ENCODE measurements at places on chromosomes 13 and 19.

DNA sequence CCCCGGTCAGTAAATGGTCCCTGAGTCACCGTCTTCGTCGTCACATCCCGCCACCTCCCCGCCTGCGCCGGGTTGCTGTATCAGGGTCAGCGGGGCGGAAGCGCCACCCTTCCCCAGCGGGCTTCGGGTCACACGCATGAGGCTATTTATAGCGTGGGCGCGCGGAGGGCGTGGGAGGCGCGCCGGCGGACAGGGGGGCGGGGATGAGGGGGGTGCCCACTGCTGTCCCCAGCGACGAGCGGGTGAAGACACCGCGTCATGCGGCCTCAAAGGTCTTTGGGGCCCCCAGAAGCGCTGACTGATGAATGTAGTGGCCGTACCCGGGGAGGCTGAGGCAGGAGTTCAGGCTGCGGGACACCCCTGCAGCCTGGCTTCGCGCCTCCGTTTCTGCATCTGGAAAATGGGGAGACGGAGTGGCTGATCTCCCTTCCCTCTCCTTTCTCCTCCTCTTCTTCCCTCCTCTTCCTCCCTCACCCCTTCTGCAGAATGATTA lies 7.9 kb downstream of the UNC13A start:
- no peak for DNase-seq

DNA sequence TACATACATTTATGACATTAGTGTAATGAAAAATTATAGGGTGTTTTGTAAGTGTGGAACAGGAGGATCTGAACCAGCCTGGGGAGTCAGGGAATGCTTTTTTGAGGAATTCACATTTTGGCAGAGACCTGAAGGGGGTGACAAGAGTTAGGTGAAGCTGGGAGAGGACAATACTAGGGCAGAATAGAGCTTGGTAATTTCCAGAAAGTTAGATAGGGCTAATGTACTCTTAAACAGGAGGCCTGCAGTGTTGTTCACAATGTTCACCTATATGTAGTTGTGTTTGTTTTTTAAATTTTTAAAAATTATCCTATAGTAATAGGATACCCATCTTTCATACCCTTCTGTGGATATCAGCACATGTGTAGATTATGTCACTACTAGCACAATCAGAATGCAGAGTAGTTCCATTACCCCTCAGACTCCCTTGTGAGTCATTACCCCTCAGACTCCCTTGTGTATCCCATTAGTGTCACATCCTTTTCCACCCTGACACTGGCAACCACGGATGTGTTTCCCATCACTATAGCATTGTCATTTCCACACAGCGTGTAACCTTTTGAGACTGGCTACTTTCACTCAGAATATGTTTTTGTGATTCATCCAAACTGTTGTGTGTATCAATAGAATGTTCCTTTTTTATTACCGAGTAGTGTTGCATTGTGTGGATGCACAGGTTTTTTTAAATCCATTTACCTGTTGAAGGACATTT lies 43.1 kb downstream of the PCCA start:
- DNase-seq: no peak

DNA sequence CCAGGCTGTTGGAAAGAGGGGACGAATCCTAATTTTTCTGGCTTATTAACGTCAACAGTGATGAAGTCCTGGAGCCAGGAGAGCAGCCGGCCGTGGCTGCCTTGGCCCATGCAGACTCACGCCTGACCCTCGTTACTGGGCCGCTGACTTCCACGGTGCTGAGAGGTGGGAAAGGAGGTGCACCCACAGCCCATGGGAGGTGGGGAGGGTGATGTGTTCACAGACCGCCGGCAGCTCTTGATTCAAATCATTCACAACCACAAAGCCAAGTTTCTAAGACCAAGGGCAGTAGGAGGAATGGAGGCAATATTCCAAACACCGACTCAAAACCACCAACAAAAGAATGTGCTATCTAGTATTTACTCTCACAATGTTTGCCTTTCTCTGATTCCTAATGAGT lies 24.3 kb downstream of the COL4A2 start:
- DNase-seq: no peak

GRCh38 chr13:98802559-98802958 lies 50.1 kb upstream of the SLC15A1 start:
- DNase-seq: no peak

- no peak for DNase-seq
Measured at GRCh38 chr13:64272681-64273080, 2857.0 kb upstream of the PCDH20 start.

GRCh38 chr13:51207881-51208280 lies 14.3 kb upstream of the FAM124A start:
- DNase-seq: no peak

GRCh38 chr19:55099557-55100506 lies 17.6 kb downstream of the PPP1R12C start:
- no peak for DNase-seq

- DNase-seq: peak; percentile 91
Measured at GRCh38 chr13:100542826-100543156, 45.8 kb downstream of the GGACT start.

- no peak for DNase-seq
Measured at GRCh38 chr19:27935669-27936068, 1277.3 kb downstream of the UQCRFS1 start.

DNA sequence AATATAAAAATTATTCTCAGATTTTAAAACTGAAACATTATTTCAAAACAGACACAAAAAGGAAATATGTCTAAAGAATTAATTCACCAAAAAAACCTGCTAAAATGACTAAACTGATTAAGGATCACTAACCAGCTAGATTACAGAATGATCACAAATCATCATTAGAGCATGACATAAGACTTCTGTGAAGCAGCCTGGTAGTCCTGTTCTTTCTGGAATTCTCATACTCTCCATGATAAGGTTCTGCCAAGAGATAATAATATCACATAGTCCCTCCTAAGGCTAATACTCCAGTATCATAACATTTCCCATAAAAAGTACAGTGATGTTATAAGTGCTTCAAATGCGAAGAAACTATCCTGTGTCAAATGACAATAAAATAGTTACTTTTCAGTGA lies 1814.9 kb downstream of the SLITRK5 start:
- DNase-seq: no peak

GRCh38 chr13:81406639-81407292 lies 1065.8 kb upstream of the SPRY2 start:
- DNase-seq: no peak

DNA sequence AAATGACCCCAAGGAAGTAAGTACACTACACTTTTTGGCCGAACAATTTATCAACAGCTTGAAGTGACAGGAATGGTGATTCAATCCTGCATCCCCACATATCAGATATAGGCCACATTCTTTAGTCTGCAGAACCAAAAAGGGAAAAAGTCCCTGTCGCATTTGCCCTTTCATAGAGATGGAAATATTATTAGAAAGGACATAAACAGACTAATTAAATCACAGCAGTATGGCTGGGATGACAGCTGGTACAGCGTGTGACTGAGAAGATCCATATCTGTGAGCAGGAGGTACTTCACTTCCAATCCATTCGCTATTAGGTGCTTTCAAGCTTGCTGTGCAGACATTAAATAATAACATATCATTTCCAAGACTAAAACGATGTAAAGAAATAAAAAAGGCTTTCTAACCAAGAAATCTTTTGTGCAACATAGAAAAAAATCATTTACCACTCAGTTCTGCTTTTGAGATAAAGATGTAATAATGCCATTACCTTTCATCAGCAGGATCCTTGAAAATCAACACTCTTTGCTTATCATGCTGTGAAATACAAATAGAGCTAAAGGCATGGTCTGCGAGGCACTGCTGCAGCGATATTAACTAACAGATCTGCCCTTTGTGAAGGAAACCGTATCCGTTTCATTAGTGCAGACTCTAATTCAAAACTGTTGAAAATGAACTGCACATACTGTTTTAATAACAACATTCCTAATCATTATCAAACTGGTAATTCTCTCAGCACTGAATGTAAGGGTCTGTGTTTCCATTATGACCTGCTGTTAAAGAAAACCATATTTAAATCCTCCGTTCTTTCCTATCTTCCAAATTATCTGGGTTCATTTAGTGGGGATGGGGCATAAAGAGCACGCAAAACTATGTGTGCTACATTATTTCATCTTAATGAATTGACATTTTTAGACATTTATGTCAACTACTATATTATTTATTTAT lies 245.6 kb downstream of the DACH1 start:
- peak; percentile 48 for DNase-seq

- DNase-seq: no peak
Measured at GRCh38 chr13:71087432-71087831, 779.6 kb downstream of the DACH1 start.

DNA sequence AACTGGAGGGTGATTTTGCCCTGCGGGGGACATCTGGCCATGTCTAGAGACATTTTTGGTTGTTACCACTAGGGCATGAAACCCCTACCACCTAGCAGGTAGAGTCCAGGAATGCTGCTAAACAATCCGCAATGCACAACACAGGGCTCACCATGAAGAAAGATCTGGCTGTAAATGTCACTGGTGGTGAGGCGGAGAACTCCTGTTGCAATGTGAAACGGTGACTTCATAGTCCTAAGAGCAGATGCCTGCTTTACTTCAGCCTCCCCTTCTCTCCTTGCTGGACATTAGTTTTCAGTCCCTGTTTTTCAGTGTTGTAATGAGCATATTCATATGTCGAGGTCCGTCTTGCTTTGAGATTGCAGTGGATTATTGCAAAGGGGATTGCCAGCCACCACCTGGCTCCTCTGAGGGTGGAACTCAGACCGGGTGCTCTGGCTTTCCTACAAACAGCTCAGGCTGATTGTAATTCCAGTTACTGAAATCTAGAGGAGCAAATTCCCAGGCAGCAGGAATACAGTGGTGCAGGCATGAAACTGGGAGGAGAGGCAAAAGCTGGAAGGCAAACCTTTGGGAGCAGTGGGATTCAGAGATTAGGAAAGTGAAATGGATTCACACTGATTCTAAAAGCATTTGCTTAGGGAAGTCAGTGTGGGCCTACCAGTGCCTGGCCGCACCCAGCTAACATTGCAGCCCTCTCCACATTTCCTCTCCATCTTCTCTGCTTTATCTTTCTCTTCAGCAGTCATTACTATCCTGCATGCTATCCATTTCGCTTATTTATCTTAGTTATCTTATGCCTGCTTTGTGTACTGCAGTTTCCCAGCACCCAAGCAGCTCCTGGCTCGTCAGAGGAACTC lies 76.1 kb upstream of the PCDH8 start:
- no peak for DNase-seq

DNA sequence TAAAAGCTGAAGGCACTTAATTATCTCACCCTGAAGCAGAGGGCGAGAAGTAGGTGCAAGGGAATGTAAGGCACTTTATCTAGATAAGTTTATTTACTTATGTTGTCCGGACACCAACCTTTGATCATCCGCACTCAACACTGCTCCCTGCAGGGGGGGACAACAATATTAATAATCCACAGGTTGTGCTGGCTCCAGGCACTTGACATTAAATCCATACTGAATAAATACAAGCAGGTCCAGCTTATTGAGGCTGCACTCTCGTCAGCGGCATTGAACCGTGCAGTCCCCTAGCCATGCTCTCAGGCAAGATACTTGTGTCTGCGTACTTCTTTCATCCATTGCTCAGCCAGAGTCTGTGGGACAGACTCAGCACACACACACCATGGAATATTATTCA lies 374.5 kb upstream of the NBEA start:
- DNase-seq: no peak

- no peak for DNase-seq
Measured at GRCh38 chr13:46962281-46962941, 65.6 kb upstream of the HTR2A start.

GRCh38 chr13:113123226-113124201 lies 915 bp downstream of the F10 start:
- DNase-seq: no peak

- DNase-seq: peak; percentile 97
Measured at GRCh38 chr19:46373491-46374359, 26.8 kb downstream of the PPP5C start.

GRCh38 chr19:17244618-17245534 lies 843 bp downstream of the NR2F6 start:
- DNase-seq: no peak

DNA sequence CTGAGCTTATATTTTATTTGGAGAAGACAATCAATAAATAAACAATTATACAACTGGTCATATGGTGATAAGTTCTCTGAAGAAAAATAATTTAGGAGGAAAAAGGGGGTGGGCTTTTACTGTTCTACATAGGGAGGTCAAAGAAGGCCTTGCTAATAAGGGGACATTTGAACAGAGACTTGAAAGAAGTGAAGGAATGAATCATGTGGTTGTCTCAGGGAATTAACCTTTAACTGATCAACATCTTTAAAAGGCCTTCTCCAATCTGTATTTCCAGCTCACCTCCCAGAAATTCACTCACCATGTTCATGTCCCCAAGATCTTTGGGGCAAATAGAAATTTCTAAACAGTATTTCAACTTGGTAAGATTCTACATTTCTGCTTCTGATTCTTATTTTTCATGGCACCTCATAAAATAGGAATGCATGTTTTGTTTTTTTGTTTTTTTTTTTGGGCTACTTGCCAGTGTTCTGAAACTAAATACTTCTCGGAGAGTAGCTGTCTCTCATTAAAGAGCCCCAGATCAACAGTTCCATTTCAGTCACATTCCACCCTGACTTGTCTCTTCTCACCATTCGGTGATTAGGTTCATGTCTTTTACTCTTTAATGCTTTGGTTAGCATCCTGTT lies 19.2 kb upstream of the LPAR6 start:
- DNase-seq: no peak

DNA sequence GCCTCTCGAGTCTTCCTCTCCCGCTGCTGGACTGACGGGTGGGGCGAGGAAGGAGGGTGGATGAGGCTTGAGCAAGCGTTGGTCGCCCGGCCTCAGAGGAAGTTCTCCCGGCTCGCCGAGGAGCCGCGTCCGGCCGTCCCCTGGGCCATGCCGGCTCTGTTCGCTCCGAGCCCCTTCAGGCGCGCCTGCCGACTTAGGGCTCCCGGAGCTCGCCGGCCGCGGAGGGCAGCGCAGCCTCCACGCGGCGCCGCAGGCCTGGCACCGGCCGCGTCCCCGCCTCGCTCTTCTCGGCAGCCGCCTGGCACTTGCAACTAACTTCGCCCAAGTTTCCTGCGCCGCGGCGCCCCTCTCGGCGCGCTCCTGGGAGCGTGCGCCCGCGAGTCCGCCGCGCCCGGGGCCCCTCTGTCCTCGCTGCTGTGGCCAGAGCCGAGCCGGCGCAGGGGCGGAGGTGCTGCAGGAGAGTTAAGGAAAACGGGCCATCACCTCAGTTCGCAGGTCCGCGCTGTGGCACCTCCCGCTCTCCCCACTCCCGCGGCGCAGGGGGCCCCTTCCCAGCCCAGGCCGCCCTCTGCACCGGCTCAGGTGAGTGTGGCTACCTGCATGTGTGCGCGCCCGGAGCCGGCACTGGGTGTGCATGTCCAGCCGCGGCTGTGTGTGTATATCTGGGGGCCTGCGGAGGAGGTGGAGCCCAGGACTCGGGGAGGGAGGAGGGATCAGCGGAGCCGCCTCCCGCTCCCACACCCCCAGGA lies 641 bp upstream of the SOX21 start:
- peak; percentile 21 for DNase-seq

DNA sequence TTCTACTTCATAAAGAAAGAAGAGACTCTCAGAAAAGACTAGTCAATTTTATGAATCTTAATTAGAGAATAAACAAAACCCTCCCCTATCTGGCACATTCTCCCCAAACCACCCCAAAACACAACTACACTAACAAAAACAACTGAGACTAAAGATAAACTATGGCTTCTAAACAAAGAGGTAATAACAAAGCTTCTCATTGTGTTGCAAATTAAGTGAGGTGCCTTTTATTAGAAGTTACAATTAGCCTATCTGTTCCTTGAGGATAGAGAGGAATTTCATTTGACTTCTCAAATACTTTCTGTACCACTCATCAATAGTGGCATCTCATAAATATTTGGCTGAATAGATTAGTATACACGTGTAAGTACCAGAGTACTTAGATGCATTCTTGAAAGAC lies 1196.2 kb downstream of the PCDH9 start:
- no peak for DNase-seq
